Chondrocyte (in vitro differentiated cells): ENCODE measurements at places on chromosomes 1 and 21. TPM values are rescaled to one million over a fixed set of nuclear protein-coding genes. Genes with fewer than 3 reads are reported as not detected.

GRCh38 chr1:18079941-18080735 is 27.5 kb upstream of the IGSF21 start:
- peaks cover 59% of the 10 kb centered on the region for H3K27me3 ChIP-seq
- H3K4me3 ChIP-seq = no peak overlapping the region
- no peaks in the 10 kb centered on the region for H3K36me3 ChIP-seq
- H3K4me1 ChIP-seq = no peaks in the 10 kb centered on the region
- H3K27ac ChIP-seq = no peak overlapping the region
- DNase-seq = no peak

The CEP104 gene
- total RNA-seq = 37.4 to 40.6 TPM (median 37.6 TPM) in 3 replicates

The RPS27 gene
- total RNA-seq = 951 to 1,224 TPM (median 1,041 TPM) in 3 replicates

The GTF2B gene
- 18.8 to 24.9 TPM (median 19.6 TPM) in 3 replicates for total RNA-seq

The FCRL6 gene
- total RNA-seq = not detected in 3 replicates

GRCh38 chr1:91065337-91065736 is 43.5 kb upstream of the ZNF644 start:
- DNase-seq = no peak
- H3K27me3 ChIP-seq = no peaks in the 10 kb centered on the region
- H3K4me3 ChIP-seq = no peak overlapping the region
- no peaks in the 10 kb centered on the region for H3K4me1 ChIP-seq
- H3K36me3 ChIP-seq = no peaks in the 10 kb centered on the region
- no peak overlapping the region for H3K27ac ChIP-seq

- no peaks in the 10 kb centered on the region for H3K36me3 ChIP-seq
- no peak overlapping the region for H3K27ac ChIP-seq
- no peaks in the 10 kb centered on the region for H3K27me3 ChIP-seq
- no peak overlapping the region for H3K4me3 ChIP-seq
- peaks cover 7% of the 10 kb centered on the region for H3K4me1 ChIP-seq
These were observed 136.9 kb upstream of the L1TD1 start for GRCh38 chr1:62057641-62058290.

The E2F2 gene
- 0.72 to 4.3 TPM (median 0.87 TPM) in 3 replicates for total RNA-seq

The DENND2C gene
- 3.0 to 3.8 TPM (median 3.3 TPM) in 3 replicates for total RNA-seq

- DNase-seq = no peak
- no peak overlapping the region for H3K4me3 ChIP-seq
- H3K27ac ChIP-seq = no peak overlapping the region
- H3K36me3 ChIP-seq = no peaks in the 10 kb centered on the region
- no peaks in the 10 kb centered on the region for H3K4me1 ChIP-seq
These were observed 64.2 kb upstream of the CASZ1 start for GRCh38 chr1:10860682-10861081.
